GM23338 (cell line): ENCODE measurements at places on chromosomes 12 and 14. TPM values are rescaled to one million over a fixed set of nuclear protein-coding genes. Genes with fewer than 3 reads are reported as not detected.

DNA sequence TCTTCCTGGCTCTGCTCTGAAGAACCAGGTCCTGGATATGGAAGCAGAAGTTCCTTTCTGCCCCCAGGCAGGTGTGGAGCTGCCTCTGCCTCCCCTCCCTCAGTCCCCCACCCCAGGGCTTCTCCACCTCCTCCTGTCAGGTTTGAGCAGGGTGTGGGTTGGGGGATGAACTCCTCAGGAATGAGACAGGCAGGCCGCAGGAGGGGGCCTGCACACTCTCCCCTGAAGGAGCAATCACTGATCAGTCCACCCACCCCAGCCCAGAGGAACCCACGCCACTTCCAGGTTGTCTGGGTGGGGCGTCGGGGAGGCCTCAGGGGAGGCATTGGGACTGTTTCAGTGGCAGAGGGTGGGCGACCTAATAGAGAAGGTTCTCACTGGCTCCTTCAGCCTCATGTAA lies 26.6 kb downstream of the FAIM2 start:
- no peak for DNase-seq

- no peak for DNase-seq
These were observed 44.4 kb downstream of the PRKCH start for GRCh38 chr14:61365667-61366212.

The RBP5 gene
- 3.0 TPM in 1 of 2 replicates, not detected in the other for total RNA-seq

The IAPP gene
- total RNA-seq = not detected in 2 replicates

DNA sequence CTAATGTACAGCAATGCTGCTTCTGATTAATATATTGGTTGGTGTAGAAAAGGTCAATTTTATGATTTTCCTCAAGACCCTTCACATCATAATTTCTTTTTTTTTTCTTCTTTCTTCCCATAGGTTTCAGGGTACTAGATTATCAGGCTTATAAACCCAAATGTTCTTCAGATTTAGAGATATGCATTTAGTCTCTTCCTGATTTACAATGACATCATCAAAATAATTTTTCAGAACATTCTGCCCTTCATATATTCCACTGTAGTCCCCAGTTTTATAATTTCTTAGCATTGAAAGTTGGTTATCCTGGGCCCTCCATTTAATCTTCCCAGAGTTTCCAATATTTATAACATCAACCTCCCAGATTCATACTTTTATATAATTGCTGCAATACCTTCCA lies 226.7 kb upstream of the LRFN5 start:
- DNase-seq = no peak

DNA sequence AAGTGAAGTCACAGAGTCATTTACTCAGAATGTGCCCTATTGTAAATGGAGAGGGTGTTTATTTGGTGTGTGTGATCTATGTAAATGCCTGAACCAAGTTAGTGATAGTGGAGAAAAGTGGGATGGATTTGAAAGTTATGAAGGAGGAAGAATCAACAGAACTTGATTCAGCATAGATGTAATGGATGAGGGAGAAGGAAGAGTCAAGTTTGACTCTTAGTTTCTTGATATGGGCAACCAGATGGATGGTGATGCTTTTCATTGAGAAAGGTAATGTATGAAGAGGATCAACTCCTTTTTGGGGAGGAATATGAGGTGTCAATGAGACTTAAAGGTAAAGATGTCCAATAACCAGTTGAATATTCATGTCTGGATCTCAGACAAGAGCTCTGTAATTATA lies 6.7 kb upstream of the MON2 start:
- DNase-seq = no peak

The SLC8A3 gene
- total RNA-seq = 1.9 and 2.0 TPM in 2 replicates

DNA sequence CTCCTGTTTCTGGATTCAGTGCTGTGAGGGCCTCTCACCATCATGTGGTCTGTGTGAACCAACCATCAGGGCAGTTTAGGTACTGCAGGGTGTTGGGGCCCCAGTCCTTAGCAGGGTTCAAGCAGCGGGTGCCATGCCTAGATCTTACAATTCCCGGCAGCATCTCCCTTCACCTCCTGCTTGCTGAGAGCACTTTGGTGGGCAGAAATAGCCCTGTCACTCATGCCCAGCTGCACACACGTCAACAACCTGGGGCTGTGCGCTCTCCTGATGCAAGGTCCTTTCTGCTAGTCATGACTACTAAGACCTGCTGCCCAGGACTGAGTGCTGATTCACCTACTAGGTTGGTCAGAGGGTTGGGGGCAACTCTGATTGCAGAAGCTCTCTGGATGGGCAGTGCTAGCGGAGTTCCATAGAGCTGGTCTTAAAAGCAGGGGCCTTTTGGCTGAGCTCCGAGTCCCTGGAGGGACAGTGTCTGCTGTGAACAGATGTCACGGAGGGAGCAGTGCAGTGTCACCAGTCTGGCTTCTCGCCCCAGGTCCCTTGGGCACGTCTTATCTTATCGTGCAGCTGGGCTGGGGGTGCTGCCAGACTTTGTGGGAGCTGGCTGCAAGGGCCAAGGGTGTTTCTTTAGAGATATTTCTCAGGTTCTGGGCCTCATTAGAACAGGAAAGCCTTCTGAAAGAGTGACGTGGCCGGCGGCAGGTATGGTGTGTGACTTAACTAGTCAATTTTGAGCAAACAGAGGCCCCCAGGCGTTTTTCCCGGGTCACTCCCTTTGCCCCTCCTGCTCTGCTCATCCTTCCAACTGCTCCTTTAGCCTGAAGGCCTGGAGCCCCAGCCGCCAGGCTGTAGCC lies 71.8 kb downstream of the NINJ2 start:
- DNase-seq = peak; percentile 28

The KRT7 gene
- total RNA-seq = 9.4 and 11.7 TPM in 2 replicates

- no peak for DNase-seq
These were observed 412.1 kb downstream of the DAD1 start for GRCh38 chr14:22176957-22177356.
